ENCODE measurements at places on chromosomes 6 and 20.

- no peak for DNase-seq
Measured at GRCh38 chr6:93047033-93047432, 372.3 kb downstream of the EPHA7 start.

DNA sequence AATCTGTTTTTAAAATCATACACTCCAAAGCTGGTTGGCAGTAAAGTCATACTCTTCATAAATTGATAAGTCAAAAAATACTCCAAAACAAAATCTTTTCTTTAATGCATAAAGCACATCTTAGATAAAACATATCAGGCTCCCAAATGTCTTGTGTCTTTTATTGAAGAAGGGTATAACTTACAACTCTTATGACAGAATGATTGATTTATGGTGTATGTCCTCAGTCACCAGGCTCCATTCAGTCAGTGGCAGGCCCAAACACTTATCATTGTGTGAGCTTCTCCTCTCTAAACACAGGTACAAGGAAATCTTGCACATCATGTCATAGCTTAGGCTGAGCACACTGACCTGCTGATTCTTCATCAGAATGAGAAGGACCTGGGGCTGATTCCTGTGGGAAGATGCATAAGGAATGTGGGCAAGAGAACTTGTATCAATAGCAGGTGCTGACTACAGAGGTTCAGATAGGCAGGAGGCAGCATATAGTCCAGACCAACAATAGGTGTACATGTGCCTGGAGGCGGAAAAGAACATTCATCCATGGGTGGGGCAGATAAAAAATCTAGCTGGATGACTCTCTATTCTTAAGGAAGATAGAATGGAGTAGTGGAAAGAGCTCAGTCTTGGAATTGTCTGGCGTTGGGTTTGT is 1.9 kb downstream of the CALHM5 start:
- no peak for DNase-seq

DNA sequence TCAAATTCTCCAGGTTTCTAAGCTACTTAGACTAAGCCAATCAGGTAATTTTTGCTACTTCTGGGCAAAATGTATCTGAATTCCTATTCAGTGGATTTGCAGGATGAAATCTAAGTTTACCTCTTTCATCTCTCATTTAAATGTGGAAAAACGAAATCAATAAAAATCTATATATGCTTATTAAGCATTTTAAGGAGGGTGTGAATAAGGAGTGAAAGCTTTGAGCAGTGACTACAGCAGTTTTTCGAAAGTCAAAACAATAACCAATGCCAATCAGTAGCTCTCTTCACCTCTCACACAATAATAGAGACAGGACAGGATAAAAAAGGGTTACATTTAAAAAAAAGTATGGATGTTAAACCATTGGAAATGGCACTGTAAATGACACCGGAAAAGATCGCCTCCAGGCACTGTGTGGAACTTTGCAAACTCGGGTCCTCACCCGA is 476 bp upstream of the BCKDHB start:
- no peak for DNase-seq

DNA sequence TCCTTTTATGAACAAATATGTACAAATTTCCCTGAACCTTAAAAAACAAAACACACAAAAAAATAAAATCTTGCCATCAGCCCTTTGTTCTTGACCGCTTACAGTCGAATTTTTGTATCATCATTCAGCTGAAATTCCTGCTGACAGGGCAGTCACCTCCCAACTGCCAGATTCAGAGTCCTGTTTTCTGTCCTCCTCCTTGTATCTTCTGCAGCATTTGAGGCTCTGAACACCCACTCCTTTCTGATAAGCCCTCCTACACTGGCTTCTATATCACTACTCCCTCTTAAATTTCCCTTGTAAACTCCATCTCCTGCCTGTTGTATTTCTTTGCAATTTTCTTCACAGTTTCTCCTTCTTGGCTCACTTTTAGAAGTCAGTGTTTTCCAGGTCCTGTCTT is 77.8 kb upstream of the CCN6 start:
- no peak for DNase-seq

- DNase-seq, result no peak
Measured at GRCh38 chr6:150897400-150897943, 32.0 kb downstream of the MTHFD1L start.

DNA sequence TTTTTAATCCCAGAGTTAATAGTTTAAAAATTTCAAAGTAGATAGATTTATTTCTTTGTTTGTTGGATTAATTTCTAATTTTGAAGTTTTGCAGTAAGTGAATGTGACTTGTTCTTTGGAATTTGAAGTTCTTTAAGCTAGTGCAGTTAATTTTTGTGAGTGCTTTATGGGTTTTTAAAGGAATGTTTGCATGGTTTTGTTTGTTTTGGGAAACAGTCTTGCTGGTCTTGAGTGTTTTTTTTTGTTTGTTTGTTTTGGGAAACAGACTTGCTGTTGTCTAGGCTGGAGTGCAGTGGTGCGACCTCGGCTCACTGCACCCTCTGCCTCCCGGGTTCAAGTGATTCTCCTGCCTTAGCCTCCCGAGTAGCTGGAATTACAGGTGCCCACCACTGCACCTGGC is 9.5 kb downstream of the PANK2 start:
- DNase-seq, result no peak
